ENCODE measurements at places on chromosomes 2 and 18.

GRCh38 chr2:151423760-151424159, 14.1 kb downstream of the RIF1 start:
- DNase-seq = no peak

GRCh38 chr2:234764372-234764771, 187.4 kb upstream of the SH3BP4 start:
- no peak for DNase-seq

DNA sequence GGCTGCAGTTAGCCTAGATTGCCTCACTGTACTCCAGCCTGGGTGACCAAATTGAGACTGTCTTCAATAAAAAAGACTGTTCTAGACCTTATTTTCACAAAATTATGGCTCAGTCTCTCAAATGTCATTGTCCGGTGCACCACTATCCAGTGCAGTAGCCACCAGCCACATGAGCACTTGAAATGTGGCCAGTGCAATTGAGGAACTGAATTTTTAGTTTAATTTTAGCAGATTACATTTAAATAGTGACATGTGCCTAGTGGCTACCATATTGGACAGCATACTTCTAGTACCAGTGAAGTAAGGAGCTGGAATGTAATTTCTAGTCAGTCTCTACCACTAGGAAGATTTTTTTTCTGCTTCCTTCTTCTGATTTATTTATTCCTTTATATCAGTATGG, 39.4 kb downstream of the KCMF1 start:
- DNase-seq = no peak

GRCh38 chr2:53114582-53114981, 653.0 kb upstream of the CHAC2 start:
- no peak for DNase-seq

DNA sequence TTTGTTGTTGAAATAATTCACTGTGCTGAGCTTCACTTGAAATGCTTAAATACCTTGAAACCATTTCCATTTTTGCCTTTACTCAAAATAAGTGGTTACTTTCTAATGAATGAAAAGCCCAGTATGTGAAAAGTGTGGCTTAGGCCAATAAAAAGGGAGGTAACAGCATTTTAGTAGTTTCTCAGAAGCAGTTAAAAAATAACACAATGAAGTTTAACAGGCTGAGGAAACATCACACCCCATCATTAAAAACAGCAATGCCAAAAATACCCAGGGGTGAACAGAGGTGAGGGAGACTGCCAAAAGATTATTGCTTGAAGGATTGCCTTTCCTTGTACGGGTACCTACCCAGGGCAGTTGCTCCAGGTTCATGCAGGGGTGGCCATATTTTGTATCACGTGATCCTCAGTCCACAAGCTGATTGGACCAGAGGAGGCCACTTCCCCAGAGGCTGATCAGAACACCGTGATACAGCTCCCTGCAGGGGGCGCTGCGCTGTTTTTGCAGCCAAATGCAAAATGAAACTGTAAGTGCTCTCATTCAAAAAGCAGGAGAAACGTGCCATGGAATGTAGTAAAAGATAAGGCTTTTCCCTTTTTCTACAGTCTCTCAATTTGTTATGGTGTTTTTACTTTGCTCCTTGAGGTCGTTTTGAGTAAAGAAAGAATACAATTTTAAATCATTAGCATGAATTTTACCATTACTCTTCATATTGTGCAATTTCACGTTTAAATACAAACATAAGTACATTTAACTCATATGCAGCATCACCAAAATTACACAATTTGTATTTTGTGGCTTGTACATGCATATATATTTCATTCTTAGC, 70.2 kb upstream of the SH3BP4 start:
- DNase-seq = peak; percentile 60

DNA sequence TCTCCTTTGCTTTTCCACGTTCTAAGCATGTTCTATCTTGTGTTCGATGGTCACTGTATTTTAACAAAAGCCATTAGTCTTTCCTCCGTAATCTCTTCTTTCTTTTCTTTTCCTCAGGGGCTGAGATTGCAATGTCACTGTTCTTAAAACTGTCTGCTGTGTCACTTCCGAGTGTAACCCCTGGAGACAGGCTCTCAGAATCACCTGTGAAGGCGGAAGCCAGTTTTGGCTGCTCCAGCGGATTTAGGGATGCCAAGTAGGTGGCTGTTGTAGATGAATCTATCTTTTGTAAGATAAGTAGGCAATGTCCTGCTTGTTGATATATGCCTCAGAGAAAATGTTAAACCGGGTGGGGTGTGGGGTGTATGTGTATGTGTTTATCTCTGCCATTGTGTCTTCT, 94.7 kb upstream of the L3MBTL4 start:
- no peak for DNase-seq
